EH (cell line): ENCODE measurements at places on chromosomes 4 and X.

- DNase-seq, result peak; percentile 46
These were observed at the start of gene CCNQ for GRCh38 chrX:153598541-153599191. Gene CCNQ, minus strand, starts transcription at chrX:153599139. Its CDS starts 66 bp downstream, at chrX:153599073.

DNA sequence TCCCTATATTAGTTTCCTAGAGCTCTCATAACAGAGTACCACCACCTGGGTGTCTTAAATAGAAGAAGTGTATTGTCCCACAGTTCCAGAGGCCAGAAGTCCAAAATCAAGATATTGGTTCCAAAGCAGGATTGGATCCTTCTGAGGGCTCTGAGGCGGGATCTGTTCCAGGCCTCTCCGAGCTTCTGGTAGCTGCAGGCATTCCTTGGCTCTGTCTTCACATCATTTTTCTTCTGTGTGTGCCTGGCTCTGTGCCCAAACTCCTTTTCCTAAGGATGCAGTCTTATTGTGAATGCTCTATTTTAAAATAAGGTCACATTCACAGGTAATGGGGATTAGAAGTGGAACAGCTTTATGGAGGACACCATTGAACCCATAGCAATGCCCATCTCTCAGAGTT, 253.7 kb upstream of the TAPT1 start:
- peak; percentile 15 for DNase-seq

- DNase-seq, result no peak
These were observed 401.0 kb downstream of the IL1RAPL1 start for GRCh38 chrX:28988246-28988645.

DNA sequence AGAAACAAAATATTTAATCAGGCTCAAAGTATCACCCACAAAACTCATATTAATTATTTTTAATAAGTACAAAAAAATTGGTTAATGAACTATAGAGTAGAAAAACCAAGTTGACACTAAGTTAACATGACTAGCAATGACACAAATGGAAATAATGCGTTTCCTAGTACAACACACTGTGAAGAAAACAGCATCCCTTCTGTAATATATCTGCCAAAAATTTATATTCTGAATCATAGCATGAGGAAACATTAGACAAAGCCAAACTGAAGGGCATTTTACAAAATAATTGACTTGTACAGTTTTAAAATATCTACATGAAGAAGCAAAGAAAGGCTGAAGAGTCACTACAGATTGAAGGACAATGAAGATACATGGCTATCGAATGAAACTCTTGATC, 477.6 kb upstream of the INTU start:
- DNase-seq, result no peak

GRCh38 chr4:159153669-159154068, 50.8 kb downstream of the RAPGEF2 start:
- no peak for DNase-seq

DNA sequence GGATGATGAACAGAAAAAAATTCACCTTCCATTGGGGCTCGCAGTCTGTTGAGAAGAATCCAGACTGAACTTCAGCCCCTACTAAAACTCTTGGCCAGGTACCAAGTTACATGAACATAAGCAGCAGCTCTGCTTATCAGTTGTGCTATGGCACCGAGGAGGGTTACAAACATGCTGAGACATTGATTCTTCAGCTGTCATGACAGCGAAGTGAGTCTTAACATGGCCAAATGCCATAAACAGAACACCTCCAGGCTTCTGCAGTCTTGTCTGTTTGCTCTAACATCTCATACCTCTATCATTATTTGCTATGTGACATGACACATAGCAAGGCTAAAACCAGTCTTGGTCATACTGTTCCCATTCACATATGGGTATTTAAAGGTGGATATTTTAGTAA, 521.5 kb downstream of the GRID2 start:
- no peak for DNase-seq

DNA sequence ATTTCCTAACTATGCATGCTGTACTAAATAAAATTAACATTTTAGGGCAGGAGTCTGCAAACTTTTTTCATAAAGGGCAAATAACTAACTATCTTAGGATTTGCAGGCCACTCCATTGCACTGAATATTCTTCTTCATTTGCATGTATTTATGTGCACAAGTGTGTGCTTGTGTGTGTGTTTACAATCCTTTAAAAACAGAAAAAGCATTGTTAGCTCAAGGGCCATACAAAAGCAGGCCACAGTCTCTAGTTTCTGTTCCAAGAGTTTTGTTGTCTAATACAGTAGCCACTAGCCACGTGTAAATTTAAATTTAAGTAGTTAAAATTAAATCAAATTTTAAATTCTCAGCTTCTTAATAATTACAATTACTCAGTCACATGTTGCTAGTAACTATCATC, 621.8 kb downstream of the TMA16 start:
- DNase-seq, result no peak

- peak; percentile 87 for DNase-seq
These were observed 70.0 kb upstream of the TSPAN5 start for GRCh38 chr4:98728433-98728832.

DNA sequence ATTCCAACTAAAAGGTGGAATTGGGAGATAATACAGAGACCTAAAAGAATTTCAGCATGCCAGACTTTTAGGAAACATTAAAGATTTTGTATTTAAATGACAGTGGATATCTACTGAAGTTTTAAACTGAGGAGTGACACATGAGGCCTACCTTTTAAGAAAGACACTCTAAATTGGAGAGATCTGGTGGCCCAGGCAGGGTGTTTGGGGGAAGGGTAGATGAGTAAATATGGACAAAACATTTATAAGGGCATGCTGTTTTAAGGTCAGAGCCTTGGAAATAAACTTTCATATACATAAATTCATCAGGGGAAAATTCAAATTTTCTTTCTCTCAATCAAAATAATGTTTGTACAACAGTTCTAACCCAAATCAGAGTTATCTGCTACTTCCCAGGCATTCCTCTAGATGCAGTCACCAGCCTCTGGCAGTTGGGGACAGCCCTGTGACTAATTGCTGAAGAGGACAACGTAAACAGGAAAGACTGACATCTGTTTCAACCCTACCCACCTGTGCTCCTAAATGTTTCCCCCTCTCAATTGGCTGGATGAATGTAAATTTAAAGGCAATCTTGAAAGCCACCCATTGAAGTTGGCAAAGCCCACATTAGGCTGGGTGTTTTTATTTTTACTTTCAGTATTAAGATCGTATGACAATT, 1646.9 kb upstream of the ADGRL3 start:
- DNase-seq, result peak; percentile 65

- peak; percentile 18 for DNase-seq
These were observed 27.8 kb downstream of the ELF4 start for GRCh38 chrX:130082244-130083106.

DNA sequence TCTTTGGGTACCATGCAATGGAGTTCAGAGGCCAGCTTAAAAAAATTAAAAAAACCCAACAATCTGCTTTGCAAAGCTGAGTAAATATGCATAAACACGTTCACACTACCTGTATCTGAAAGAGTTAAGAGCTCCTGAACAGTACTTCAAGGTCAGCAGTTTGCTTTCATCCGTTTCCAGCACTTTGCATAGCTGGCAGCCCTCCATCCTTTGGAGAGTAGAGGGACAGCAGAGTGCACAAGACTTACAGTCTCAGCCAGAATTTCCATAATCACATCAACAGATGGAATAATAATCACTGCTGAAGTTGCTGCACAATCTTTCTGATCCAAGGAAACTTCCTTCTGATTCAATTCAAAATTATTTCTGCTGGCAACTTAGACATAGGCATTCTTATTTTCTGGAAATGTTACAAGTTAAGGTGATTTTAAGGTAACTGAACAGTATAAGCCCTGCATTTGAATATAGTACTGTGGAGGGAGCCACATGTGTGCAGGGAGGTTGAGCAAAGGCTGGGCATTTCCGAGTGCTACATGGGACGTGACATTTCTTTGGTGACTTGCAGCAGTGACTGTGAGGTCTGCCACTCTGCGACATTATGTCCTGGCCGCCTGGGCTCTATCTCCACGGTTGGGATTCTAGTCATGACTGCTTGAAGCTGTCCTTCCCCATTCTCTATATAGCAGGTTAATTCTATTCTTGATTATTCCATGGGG, 73.5 kb upstream of the EMCN start:
- DNase-seq, result no peak

- DNase-seq, result peak; percentile 5
These were observed 15.6 kb downstream of the RBM41 start for GRCh38 chrX:107102980-107103379.

- DNase-seq, result peak; percentile 33
These were observed 62.4 kb downstream of the TRMT44 start for GRCh38 chr4:8502836-8503585.

DNA sequence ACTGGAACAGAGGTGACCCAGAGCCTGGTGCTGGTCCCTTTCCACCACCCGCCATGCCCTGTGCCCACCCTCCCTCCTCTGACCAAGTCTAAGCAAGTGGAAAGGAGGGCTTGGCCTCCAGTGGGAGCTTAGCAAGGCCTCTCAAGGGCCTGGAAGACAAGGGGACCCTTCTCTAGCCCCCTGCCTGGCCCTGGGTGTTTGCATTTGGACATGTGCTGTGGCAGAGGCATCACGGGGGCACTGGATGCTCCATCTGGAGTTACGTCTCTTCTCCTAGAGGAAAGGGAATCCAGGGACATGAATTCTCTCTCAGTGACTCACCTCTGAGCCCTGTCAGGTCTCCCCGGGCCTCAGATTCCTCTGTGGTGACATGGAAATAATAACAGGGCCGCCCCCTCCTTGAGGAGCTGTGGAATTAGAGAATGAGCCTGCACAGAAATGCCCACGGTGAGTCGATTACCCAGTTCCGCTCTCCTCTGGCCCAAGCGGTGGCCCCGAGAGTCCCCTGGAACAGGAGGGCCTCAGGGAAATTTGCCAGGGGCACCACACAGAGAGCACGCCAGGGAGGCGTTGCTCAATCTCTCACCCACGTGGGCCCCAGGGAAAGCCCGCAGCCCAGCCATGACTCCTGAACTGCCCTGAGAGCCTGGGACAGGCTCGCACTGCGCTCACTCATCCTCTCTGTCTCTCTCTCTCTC, 189.6 kb downstream of the BCOR start:
- peak; percentile 97 for DNase-seq

GRCh38 chr4:112726041-112726440, 89.1 kb downstream of the LARP7 start:
- DNase-seq, result no peak

DNA sequence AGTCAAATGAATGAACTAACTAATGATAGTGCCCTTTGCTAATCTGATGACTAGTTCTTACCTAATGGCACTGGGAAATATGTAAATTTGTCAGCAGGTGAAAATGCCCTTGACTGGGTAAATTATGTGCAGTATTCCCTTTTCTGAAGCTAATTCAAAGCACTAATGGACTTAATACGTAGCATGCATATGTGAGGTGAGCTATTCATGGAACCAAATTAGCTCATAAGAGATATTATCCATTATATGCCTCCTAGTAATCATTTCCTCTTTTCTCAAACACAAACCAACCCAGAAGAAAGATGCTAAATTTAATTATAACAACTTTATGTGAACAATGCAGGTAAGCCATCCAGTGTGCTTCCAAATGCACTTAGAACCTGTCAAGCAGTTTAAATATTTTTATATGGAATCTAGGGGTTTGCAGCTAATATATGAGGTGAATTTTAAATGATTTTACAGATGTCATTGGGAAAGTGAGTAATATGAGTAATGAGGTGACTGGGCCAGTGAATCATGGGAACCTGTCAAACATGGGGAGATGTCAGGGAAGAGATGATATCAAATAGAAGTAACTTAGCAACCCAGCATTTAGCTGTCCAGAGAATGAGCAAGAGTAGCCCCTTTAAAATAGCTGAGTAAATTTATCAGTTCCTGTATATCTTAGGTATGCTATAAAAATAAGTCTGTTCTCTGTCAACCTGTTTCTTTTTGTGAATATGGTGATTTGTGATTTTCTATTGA, 315.0 kb downstream of the AFF2 start:
- DNase-seq, result no peak

DNA sequence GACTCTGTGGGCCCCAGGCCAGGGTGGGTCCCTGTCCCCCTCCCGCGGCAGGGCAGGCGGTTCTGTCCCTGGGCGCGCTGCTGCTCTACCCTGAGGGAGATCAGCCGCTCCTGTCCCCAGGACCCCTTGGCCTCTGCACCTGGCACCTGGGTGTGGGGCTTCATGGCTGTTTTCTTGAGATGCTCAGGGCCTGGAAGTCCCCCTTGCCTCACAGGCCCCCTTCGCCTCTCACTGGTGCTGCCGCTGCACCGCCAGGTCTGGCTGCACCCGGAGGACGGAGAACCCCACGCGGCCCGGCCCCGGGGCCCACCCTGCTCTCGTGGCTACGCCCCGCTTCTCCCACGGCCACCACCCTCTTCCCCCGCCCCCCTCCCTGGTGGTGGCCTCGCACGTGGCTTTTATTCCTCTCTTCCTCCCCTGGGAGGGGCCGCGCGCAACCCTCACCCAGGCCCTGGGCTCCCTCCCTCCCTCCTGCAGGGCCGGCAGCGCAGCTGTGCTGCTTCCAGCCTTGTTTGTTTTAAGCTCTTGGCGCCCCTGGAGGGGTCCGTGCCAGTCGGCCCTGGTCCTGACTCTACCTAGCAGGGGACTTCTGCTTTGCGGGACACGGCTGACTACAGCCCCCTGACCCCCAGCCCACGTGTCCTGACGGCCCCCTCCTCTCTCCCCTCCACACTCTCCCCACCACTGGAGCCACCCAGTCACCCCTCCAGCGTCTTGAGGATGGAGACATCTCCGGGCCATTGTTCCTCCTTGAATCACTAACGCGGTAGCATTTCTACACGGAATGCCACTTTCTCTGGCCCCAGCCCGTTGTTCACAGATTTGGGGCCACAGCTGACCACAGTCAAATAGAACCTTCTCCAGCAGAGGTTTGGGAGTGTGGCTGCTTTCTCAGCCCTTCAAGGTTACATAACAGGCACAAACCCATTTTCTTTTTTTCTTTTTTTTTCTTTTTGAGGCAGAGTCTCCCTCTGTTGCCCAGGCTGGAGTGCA, 20.6 kb upstream of the CLDN24 start:
- DNase-seq, result no peak

GRCh38 chr4:84378356-84378755, 120.7 kb downstream of the NKX6-1 start:
- DNase-seq, result no peak

DNA sequence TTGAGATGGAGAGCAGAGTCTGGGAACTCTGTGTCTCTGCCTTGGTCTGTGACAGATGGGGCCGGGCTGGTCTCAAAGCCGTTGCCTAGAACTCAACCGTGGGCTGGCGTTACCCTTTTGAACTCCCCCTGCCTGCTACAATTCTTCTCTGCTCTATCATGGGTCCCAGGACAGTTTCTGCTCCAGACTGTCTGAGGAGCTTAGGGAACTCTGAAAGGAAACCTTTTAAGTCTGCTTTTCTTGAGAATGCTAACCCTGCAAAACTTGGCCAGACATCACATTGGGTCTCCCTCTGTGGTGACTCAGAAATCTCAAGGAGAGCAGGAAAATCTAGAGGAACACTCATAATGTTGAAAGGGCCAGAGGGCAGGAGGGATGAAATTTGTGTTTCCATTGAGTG, 240.6 kb downstream of the CBR4 start:
- peak; percentile 85 for DNase-seq

GRCh38 chrX:109880629-109881028, 122.3 kb upstream of the TMEM164 start:
- DNase-seq, result no peak

DNA sequence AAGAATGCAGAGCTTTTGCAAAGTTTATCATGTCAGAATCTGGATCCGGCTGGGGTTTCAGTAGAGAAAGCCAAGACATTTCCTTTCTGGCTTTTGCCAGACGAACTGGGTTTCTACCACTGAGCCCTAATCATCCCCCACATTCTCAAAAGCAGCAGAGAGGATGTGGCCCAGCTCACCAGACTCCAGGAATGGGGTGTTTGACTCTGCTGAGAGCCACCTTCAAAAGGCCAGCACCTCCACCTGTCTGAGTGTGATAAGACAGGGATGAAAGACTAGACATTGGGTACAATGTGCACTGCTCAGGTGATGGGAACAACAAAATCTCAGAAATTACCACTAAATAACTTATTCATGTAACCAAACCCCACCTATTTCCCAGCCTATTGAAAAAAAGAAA, 25.7 kb upstream of the CCKAR start:
- no peak for DNase-seq
